SHP77 treated with DMSO at 0.1 percent for 48 hours (cell line): ENCODE measurements at places on chromosomes 6 and 20.

GRCh38 chr20:5090191-5090590 lies 29.6 kb downstream of the PCNA start:
- no peak for DNase-seq

DNA sequence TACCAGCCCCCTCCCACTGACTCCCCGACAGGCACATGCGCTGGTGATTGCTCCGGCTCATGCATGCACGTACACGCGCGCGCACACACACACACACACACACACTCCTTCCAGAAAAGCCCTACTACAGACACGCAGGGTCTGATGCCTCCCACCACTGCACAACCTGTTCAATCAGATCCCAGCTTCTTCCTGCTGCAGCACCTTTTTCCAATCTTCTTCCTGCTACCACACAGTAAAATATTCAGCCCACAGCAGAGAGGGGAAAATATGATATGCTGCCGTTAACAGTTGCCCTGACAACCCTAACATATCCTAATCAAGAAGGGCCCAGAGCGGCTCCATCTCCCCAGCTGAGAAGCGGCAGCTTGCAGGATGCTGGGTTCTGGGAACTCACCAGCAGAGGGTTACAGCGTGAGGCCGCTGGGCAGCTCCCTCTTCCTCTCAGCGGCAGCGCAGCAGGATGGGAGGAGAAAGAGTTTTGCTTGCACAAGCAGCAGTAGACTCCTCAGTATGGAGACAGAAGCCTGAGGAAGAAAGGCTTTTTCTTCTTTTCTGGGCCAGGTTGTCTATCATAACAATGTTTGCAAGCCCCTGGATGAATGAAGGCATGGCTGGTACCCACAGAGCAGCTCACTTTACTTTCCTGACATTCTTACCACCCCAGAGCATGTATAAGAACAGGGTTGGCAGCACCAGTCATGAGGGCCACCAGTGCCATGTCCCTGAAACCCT lies 23.9 kb downstream of the MAP7 start:
- DNase-seq, result peak; percentile 71

GRCh38 chr6:144075875-144076274 lies 19.5 kb downstream of the SF3B5 start:
- DNase-seq, result no peak

DNA sequence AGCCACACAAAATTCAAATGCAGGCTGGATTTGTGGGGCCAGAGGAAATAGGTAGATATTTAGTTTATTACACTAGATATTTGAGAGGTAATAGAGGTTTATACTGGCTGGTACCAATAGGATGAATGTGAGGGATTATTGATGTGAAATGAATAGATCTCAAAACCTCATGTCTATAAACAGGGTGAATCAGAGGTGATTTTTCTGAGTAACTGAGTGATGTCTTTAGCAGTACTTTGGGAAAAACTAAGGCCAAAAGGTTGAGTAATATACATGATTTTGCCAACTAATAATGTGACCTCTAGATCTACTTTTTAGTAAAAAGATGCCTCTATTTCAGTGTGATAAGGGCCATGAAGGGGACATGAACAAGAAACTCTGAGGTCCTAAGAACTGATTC lies 86.8 kb downstream of the HAO1 start:
- no peak for DNase-seq

DNA sequence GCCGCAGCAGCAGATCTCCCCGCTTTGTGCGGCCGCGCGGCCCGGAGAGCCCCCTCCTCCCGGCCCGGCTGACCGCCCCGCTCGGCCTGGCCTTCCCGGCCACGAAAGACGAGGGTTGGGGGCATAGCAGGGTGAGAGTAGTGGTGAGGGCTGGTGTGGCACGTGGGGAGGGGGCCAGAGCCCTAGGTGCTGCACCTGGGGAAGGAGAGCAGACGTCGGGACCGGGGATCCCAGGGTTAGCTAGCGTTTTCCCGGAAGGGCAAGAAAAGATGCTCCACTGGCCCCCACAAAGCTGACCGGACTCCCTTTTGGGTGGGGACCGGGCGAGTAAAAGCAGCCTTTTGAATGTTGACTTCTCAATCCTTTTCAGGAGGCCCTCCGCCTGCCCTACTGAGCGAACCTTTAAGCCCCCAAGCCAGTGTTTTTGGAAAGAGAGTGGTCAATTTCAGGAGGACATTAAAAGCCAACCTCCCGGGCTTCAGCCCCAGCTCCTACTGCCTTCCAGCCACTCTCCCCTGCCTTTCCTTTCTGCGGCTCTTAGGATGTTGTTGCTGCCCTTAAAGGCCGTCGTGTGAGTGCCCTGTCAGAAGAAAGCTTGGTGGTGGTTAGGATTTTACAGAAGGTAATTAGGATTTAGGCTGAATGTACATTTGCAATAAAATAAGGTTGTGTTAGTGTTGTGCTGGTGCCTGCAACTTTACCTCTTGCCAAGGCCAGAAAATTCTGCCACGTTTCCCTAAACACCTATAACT lies 648 bp upstream of the BACH2 start:
- no peak for DNase-seq

DNA sequence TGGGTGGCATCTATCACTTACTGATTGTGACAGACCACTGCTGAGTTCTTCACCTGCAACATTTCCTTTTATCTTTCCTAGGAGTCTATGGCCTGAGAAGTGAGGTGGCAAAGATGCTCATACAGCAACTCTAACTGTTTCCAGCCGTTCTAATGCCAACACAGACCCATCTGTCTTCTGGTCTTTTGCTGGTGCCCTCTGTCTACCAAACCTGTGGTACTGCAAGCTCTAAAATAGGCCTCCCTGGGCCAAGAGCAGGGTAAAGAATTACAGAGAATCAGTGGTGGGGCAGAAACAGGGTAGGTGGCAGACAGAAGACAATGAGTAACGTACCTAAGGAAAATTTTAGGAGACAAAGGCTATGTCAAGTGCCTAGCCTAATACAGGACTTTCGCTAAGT lies 611.0 kb upstream of the FLRT3 start:
- peak; percentile 54 for DNase-seq
